ENCODE measurements at places on chromosomes 4 and X.

- no peak for DNase-seq
Measured at GRCh38 chr4:54566608-54567007, 91.1 kb upstream of the KIT start.

- no peak for DNase-seq
Measured at GRCh38 chr4:54440394-54441136, 211.5 kb downstream of the PDGFRA start.

DNA sequence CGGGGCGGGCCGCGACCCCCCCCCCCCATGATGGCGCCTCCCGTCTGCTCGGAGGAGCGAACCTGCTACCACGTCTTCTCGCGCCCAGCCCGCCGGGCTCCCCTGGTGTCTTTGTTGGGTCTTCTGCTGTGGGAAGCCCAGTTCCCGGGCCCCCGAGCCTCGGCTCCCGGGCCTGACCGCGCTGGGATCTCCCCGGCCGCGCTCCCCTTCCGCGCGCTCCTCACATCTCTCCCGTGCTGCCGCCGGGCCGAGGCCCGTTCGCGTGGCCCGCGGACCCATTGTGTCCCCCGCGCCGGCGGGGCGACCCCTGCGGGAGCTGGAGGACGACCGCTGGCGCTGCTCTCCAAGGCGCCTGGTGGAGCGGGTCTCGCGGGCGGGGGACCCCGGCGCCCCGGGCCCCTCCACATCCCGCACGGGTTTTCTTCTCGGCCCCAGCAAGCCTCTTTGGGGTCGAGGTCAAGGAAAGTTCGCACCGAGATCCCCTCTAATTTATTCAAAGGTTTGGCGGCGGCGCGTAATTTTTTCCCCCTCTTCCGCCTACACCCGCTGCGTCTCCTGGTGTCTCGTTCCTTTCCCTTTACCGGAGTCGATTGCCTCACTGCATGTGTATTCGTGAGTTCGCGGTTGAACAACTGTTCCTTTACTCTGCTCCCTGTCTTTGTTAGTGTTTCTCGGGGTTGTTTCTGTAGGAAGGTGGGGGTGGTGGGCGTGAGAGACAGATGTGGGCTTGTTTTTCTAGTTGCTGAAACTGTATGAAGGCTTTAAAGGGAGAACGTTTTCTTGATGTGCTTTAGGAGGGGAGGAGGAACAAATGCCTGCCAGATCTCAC, 770 bp downstream of the SMAD1 start:
- no peak for DNase-seq

- DNase-seq: no peak
Measured at GRCh38 chrX:20571611-20572010, 304.9 kb upstream of the RPS6KA3 start.

- no peak for DNase-seq
Measured at GRCh38 chr4:86845593-86845992, 3.6 kb downstream of the SLC10A6 start.

DNA sequence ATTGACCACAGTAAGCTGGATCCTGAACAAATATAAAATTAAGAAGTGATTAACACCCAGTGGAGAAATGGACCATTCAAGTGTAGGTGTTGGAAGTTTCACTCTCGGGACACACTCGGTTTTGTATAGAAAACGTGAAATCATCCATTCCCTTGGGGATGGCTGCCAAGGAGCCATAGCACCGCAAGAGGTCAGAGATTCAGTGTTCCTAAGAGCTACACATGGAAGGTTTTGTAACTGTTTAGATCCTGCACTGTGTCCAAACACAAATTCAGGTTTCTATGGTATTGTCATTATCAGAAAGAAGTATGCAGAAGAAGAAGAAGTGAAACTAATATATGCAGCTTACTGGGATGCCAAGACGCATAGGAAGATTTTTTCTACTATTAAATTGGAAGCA, 281.0 kb downstream of the LDB2 start:
- DNase-seq: no peak

DNA sequence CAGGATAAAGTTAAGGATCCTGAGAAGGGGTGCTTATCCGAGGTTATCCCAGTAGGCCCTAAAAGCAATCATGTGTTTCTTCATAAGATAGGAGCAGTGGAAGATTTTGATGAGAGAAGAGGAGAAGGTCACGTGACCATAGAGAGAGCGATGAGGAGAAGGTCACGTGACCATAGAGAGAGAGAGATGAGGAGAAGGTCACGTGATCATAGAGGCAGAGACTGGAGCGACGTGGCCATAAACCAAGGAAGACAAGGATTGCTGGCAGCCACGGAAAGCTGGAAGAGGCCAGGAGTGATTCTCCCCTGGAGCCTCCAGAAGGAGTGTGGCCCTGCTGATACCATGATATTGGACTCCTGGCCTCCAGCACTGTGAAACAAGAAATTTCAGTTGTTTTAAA, 38.4 kb upstream of the ZNF518B start:
- no peak for DNase-seq

GRCh38 chr4:77104791-77105540, 29.2 kb upstream of the CCNI start:
- DNase-seq: no peak

DNA sequence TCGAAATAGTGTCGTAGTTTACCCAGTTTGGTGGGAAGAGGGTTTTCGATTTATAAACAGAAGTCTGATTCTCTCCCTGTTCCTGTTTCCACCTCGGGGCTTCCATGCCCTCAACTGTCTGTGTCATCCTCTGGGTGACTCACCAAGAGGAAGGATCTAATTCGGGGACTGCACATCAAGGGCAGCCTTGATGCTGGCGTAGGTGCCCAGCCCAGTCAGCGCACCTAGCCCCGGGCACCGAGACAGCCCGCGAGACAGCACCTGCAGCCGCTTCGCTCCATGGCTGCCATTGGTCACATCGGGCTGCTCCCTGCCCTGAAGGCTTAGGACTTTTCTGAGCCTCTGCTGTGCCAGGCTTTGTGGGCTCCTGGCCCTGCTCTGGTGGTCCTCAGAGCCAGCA, 7.7 kb downstream of the ABCD1 start:
- no peak for DNase-seq

- DNase-seq: no peak
Measured at GRCh38 chr4:17241835-17242234, 270.1 kb downstream of the QDPR start.

GRCh38 chr4:187993827-187994226, 1.7 kb upstream of the ZFP42 start:
- no peak for DNase-seq

DNA sequence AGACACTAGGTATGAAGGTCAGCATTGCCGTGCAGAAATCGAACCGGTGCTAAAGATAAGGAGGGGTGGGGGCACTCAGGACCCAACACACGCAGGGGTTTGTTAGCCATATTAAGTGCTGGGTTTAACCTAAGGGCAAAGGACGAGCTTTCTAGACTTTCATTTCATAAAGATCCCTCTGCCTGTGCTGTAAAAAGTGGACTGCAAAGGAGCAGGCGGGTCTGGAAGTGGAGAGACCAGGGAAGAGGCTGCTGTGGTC, 1.3 kb downstream of the CASP3 start:
- no peak for DNase-seq

DNA sequence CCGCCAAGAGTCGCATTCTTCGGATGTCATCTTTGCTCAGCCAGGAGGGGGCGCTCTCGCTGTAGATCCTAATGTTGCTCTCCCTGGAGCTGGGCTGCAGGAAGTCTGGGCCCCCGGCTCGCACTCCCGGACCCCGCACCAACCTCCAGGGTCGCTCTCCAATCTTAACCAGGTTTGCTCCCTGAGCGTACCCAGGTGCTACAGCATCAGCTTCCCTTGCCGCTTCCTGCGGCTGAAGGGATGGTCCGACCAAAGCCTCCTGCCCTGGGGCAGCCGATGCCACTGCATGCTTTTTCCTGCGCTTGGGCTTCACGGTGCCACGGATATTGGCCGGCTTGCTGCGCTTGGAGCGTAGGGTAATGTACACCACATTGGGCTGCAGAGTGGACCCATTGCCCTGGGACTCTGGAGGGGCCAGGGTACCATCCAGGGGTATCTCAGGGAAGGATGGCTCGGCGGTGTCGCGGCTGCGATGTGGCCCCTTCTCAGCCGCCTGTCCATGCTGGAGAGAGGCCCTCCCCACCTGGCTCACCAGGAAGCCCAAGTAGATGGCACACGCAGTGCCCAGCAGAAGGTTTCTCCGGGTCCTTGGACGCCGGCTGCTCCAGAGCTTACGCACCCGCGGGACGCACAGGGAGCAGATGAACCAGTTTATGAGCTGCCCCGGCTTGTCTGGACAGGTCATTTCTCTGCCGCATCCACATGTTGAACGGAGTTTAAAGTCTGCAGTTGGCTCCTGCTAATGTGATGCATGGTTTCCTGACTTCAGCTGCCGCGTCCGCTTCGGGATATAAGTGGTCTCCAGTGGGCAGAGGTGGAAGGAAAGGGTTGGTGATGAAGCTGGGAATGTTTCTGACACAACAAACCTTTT, 1.9 kb downstream of the GASK1B start:
- peak; percentile 5 for DNase-seq

DNA sequence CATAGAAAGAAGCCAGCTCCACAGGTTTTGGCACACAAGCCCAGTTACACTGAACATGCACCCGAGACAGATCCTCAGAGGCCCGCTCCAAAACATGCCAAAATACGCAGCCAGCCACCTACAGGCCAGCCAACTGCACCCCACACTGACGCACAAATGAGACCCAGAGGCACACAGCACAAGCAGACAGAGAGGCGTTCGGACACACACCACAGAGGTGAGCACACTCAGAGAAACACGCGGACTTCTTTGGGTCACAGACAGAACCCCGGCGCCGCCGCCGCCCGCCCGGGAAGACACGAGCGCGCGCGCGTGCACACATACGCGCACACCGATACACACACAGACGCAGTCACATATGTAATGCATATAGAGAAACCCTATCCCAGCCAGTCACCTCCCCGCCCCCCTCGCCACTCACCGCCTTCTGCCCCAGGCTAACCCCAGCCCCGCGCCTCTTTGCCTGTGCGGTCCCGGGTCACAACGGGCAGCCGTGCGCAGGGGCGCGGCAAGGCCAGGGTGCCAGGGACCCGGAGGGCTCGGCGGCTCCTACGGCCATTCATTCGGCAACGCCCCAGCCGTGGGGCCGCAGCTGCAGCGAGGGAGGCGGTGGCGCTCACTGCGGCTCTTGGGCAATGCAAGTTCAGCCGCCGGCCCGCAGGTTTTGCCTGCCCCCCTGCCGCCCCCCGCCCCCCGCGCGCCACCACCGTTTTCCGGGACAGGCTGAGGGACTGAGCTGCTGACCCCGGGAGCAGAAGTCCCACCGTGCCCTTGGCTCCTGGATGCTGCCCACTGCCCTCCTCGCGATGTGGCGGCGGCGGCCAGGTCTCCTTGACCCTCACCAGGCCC, 553 bp downstream of the SEPTIN6 start:
- peak; percentile 62 for DNase-seq

- DNase-seq: no peak
Measured at GRCh38 chrX:49101629-49101984, 21.9 kb upstream of the WDR45 start.

DNA sequence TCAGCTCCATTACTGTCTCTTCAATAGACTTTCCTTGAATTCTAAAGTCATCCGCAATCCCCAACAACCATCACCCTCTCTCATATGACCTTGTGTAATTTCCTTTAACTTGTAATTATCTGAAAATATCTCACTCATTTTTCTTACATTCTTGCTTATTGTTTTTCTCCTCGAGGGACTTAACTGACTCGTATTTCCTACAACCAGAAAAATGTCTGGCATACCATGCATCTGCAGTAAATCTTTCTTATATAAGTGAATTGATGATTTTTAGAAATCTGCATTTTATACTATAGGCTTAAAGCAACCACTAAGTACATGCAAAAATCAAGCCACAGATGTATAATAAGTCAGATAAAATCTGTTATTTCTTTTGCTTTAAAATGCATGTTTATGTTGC, 276.7 kb downstream of the UNC5C start:
- DNase-seq: no peak

DNA sequence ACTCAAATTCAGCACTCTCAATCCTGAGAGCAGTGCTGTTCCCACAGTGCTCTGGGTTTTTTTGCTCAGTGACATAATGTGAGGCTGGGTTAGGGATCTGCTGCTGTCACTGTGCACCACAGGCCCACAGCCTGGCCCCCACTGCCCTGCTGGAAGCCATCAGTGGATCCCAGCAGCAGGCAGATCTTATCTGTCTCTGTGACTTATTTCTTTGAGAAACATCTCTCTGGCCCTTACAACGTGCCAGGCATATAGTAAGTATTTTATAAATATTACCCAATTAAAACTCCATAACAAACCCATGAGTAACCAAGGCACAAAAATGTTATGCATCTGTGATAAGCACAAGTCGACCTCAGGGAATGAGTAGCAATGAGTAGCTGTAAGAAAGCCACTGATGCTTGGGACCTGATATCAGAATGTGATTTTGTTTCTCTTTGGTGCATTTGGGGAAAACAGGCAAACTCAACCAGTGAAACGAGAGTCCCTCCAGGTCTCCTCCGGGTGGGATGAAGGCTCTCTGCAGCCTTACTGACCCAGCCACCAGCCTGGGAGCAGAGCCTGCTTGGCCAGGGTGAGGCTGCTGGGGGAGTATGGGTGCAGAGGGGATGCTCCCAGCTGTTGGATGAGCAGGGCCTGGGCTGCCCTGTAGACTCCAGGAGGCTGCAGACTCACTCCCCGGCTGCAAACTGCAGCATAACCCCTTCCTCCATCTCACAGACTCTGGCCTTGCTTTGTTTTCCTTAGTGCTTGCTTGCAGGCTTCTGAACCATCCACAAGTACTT, 172.7 kb upstream of the LNX1 start:
- DNase-seq: no peak

GRCh38 chr4:88752754-88753153, 55.1 kb upstream of the NAP1L5 start:
- DNase-seq: no peak

DNA sequence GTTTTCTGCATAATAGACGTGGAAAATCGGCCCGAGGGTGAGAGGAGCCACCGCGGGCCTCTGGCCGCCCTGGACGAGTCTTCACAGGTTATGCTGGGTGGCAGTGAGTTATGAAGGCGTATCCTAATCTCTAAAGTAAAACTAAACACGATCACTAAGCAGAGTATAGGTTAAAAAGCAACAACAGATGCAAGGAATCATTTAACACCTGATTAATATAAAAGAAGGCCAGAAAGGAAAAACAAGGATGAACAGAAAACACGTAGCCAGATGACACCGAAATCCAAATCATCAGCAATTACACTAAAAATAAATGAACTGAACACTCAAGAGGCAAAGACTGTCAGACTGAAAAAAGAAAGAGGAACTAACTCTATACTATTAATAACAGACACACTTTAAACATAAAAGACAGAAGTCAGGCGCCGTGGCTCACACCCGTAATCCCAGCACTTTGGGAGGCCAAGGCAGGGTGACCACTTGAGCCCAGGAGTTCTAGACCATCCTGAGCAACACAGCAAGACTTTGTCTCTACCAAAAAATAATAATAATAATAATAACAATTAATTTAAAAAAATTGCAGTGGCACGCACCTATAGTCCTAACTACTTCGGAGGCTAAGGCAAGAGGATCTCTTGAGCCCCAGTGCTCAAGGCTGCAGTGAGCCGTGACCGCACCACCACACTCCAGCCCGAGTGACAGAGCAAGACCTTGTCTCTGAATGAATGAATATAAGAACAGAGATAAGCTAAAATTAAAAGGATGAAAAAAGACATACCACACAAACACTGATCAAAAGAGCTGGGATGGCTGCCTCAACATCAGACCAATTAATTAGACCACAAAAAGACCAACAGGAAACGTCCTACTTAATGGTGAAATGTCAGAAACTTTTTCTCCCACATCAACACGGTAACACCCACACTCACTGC, 30.0 kb downstream of the CTBP1 start:
- DNase-seq: no peak

Data from CD4-positive, alpha-beta T cell treated with Interleukin-17A for 1 hour (primary cell).